Mesangial cell (primary cell): ENCODE measurements at places on chromosomes 13 and 19. TPM values are rescaled to one million over a fixed set of nuclear protein-coding genes. Genes with fewer than 3 reads are reported as not detected.

The GGACT gene
- 3.9 and 15.2 TPM in 2 replicates for total RNA-seq

The HOMER3 gene
- total RNA-seq, result 79.5 and 150 TPM in 2 replicates

The CPAMD8 gene
- 0.16 and 4.3 TPM in 2 replicates for total RNA-seq

The CACNG7 gene
- 0.13 and 1.1 TPM in 2 replicates for total RNA-seq

The LRRC63 gene
- not detected in 2 replicates for total RNA-seq

The TPRX2 gene
- total RNA-seq, result not detected in 2 replicates

The TEAD2 gene
- 56.5 and 59.7 TPM in 2 replicates for total RNA-seq

The GFY gene
- total RNA-seq, result not detected in 2 replicates

The OR7D2 gene
- total RNA-seq, result 0.51 TPM in 1 of 2 replicates, not detected in the other

The ZNF681 gene
- 1.3 and 1.6 TPM in 2 replicates for total RNA-seq

The NKPD1 gene
- under 0.01 and 0.25 TPM in 2 replicates for total RNA-seq

The OR7C1 gene
- total RNA-seq, result not detected in 2 replicates

The PRSS57 gene
- total RNA-seq, result not detected in 2 replicates

The LRRC25 gene
- total RNA-seq, result 0.25 TPM in 1 of 2 replicates, not detected in the other

The PRR19 gene
- total RNA-seq, result 0.81 and 3.9 TPM in 2 replicates

The PDE4C gene
- total RNA-seq, result not detected in 2 replicates

The DCLK1 gene
- total RNA-seq, result 2.8 and 4.4 TPM in 2 replicates

The GAPDHS gene
- total RNA-seq, result not detected in 2 replicates

The ZNF112 gene
- total RNA-seq, result 2.3 and 3.7 TPM in 2 replicates

The PDX1 gene
- total RNA-seq, result not detected in 2 replicates

The RB1 gene
- 14.3 and 23.5 TPM in 2 replicates for total RNA-seq

The CHMP2A gene
- total RNA-seq, result 75.9 and 151 TPM in 2 replicates

The MBD3 gene
- 119 and 157 TPM in 2 replicates for total RNA-seq

The OR10H1 gene
- not detected in 2 replicates for total RNA-seq

The ZNF726 gene
- 1.0 and 11.6 TPM in 2 replicates for total RNA-seq

The RAB20 gene
- 3.4 and 4.2 TPM in 2 replicates for total RNA-seq
